ENCODE measurements at places on chromosomes 12 and 14.

- no peak for DNase-seq
These were observed 1.3 kb downstream of the HVCN1 start for GRCh38 chr12:110687396-110688169.

- no peak for DNase-seq
These were observed 267.4 kb downstream of the ALG10 start for GRCh38 chr12:34289431-34290380.

GRCh38 chr12:67803278-67803993 lies 154.9 kb downstream of the DYRK2 start:
- no peak for DNase-seq

- no peak for DNase-seq
These were observed 66.4 kb downstream of the RFLNA start for GRCh38 chr12:124361074-124361970.

DNA sequence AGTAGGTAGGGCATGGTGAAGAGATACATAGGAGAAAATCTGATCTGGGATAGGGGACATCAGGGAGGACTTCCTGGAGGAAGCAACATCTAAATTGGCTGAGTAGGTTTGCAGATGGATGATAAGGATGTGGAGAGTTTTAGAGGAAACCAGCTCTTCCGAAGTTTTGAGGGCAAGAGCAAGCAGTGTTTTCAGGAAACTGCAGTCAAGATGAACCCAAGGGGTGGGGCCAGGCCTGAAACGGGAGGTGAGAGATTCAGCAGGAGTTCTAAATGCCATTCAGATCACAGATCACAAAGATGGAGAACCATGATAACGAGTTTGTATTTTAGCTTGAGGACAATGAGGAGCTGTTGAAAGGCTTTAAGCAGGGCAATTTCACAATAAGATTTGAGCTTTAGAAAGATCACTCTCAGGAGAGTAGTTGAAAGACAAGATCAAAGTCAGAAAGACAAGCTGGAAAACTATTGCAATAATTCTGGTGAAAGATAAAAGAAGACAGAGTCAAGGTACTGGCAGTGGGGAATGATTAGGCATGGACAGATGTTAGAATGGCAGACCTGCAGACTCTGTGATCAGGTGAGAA lies 70.1 kb upstream of the PLXNC1 start:
- DNase-seq, result no peak

- DNase-seq, result no peak
These were observed 19.3 kb downstream of the GXYLT1 start for GRCh38 chr12:42125388-42125767.

DNA sequence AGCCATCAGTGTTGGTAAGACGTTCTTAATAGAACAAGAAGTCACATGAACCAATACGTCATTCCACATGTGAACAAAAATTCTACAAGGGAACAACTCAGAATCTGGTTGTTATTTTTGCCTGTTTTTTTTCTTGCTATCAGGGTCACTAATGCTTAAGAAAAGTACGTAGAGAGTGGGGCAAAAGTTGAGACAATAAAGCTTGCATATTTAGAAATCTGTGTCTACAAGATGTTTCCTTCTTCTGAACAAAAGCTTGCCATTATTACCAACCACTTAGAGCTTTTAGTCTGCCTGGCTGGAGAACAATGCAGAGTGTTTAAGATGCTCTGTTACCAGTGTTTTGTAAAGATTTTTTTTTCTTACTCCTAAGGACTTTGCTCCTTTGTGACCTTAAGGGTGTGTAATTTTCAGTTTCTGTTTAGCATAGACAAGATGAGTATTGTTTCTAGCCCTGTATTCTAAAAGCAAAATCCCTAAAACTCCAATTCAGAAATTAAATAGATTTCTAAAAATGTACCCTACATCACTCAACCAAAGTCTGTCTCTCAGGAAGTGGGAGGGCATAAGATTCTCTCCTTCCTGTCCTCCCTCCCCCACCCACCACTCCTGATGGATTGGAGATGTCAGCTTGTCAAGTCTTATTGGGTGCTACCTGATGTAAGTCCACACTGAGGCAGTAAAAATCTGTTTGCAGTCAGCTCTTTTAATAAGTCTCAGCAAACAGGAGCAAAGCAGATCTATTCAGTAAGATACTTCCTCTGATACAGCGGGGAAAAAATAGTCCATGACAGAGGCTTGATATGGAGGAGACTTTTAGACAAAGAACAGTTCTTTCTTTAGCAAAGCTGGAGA lies 267.6 kb downstream of the GRIN2B start:
- DNase-seq, result no peak

- DNase-seq, result no peak
These were observed 98.7 kb upstream of the SFSWAP start for GRCh38 chr12:131612092-131612755.

GRCh38 chr12:26132866-26133265 lies 8.0 kb upstream of the BHLHE41 start:
- DNase-seq, result no peak

DNA sequence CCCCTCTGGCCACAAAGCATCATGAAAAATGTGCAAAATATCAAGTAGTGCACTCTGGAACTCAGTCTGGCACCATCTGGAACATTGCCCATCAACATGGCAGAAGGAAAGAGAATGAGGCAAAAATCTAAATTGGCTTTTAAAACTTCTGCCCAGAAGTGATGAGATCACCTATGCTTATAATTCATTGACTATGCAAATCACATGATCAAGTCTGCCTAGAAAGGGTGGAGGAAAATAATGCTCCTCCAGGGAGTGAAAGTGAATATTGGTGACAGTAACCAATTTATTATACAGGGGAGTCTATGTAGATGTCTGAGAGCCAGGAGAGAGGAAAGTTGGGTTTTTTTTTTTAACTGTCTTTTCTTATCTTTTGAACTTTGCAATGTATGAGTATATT lies 73.3 kb upstream of the HIF1A start:
- no peak for DNase-seq

GRCh38 chr12:131547555-131547954 lies 163.3 kb upstream of the SFSWAP start:
- no peak for DNase-seq

- no peak for DNase-seq
These were observed 6.7 kb upstream of the CFL2 start for GRCh38 chr14:34721129-34721528.

GRCh38 chr14:89128311-89129026 lies 288.6 kb downstream of the FOXN3 start:
- no peak for DNase-seq

- DNase-seq, result no peak
These were observed 12.2 kb downstream of the DDX51 start for GRCh38 chr12:132131952-132132351.

DNA sequence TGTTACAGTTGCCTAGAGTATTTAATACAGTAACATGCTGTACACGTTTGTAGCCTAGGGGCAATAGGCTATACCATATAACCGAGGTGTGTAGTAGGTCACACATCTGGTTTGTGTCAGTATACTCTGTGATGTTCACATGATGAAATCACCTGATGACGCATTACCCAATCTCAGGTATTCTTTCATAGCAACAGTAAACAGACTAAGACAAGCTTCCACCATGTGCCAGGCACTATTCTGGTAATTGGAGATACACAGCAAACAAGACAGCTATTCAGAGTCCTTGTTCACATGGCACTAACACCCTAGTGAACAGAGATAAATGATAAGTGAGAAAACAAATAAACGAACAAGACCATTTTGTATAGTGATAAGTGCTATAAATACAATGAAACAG lies 3.8 kb upstream of the PDE3A start:
- DNase-seq, result no peak

DNA sequence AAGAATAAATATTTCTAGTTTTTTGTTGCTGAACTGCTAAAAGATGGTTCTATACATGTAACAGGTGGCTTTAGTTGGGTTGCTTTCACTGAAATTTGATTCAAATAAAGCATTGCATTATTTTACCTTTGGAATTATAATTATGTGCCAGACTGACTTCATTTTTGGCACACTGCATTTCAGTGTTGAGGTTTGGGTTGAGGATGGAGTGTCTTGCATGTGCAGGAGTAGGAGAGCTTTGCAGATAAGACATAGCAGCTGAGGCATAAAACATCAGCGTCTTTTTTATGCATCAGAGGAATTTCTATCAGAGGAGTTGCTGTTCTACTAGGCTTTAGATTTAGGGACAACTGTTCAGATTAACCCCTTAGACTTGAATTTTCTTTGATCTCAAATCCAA lies 17.2 kb downstream of the SAMD4A start:
- no peak for DNase-seq

DNA sequence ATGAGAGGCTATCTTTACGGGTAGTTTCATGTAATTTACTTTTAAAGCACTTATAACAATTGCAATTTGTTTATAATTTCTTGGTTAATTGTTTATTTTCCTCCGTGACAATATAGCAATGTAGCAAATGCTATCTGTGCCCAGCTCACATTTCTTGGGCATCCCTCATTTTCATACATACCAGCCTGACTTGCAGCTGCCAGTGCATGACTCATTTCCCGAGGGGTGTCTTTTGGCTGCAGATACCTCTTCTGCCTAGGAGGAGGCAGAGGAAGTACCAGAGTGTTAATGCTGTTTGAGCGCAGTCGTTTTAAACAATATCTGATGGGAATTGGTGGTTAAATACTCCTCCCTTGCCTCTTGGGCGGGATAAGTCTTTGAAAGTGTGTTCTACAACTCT lies 104.2 kb upstream of the ABCD2 start:
- no peak for DNase-seq

GRCh38 chr14:94322648-94323570 lies at the start of gene SERPINA6:
TSS of gene SERPINA6 (minus strand) at chr14:94323336. CDS start at chr14:94314648, 8,688 bp downstream.
- no peak for DNase-seq

- DNase-seq, result no peak
These were observed 43.1 kb downstream of the CEP83 start for GRCh38 chr12:94416613-94417012.

- no peak for DNase-seq
These were observed 36.0 kb downstream of the EGLN3 start for GRCh38 chr14:33914676-33915516.

DNA sequence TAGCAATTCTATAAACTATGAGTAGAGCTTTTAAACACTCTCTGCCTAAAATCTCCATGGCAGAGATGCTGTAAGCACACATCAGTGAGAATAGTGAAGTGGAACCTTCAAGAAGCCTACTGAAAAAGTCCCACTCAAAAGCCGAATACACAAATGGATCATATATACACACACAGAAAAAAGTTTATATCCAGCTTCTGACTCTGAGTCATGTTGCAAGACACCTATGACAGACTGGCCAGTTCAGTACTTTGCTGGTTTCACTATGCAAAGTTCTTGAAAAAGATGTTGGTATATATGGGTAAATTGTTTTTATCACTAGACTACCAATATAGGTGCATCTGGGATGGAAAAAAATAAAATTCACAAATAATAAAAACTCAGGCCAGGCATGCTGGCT lies 126.1 kb downstream of the KCNK10 start:
- DNase-seq, result no peak

DNA sequence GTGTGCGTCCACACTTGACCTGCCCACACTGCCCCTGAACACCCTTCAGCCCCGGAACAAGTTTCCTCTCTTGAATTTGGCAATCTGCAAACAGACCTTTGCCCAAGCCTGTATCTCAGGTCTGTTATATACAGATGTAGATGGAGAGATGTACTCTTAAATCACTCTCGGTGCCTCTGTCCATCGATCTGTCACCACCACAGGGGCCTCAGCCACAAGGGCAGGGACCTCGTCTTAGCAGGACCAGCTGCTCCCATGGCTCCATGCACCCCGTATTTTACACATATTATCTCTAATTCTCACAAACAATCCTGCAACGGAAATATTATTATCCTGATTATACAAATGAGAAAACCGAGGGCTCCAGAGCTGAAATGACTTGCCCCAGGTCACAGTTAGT lies 313.4 kb downstream of the BCL11B start:
- no peak for DNase-seq

- no peak for DNase-seq
These were observed 630.9 kb downstream of the DIO2 start for GRCh38 chr14:79580414-79580813.

DNA sequence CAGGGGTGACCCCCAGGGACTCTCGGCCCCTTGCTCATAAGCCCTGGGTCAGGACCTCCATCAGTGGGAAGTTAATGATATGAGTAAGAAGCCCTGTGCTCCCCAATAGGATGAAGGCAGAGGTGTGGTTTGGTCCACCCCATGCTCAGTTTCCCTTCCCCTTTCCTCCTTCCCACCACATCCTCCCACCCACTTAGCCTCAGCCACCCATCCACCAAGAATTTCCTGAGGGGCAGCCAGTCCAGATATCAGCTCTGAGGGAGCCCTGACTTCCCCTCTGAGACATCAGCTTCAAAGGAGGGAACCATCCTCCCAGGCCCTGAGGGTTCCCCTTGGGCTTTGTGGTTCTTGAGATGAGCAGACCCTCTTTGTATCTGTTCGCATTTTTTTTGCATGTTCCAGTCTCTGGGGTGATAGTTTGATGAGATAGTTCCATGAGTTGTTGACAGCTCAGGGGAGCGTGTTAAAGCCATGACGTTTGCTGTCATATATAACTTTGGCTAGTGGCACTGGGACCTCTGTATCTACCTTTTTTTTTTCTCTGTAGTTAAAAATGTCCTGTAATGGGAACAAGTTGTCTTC lies 71.2 kb downstream of the LGMN start:
- DNase-seq, result no peak

- DNase-seq, result no peak
These were observed 1044.5 kb upstream of the NOVA1 start for GRCh38 chr14:27642251-27642866.

DNA sequence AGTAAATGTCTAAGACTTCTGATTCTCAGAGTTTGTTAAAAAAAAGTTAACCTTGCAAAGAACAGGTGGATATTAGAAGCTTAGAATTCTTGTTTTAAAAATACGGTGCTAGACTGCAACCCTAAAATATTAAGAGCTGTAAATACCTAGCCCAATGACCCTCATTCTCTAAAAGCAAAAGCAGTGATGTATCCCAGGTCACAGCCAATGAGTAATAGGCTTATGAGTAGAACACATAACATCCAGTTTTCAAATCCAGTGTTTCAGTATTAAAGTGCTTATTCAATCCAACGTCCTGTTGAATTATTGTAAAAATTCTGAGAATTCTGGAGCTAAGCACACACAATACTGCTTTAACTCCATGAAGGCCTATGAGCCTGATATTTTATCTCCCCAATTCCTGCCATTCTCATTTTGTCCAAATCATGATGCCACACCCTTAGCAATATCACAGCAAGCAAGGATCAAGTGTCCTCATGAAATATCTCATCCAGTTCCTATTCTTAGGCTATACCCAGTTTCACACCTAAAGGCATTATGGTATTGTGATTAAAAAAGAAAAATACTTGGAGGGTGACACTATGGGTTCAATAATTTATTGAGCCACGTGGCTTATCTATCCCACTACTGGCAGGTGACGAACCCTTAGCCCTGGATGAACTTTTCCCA lies 15.3 kb upstream of the ARID4A start:
- DNase-seq, result no peak

DNA sequence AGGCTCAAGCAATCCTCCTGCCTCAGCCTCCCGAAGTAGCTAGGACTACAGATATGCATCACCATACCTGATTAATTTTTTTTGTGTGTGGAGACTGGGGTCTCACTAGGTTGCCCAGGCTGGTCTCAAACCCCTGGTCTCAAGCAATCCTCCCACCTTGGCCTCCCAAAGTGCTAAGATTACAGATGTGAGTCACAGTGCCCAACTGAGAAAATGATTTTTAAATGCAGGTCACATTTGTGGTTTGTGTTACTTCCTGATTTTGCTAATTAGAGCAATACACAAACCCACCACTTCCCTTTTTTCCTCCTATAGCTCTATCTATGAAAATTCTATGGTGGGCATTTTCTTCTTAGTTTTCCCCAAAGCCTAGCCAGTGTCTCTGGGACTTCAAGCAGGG lies 45.5 kb upstream of the TMEM263 start:
- DNase-seq, result no peak

GRCh38 chr14:84152452-84152851 lies 1377.5 kb upstream of the FLRT2 start:
- DNase-seq, result no peak

- no peak for DNase-seq
These were observed 1.7 kb downstream of the CCND2 start for GRCh38 chr12:4275016-4275869.

All from cortex of kidney (tissue), 1 donor.